NCI-H1436 treated with DMSO at 0.1 percent for 48 hours (cell line): ENCODE measurements at places on chromosomes 6 and 20.

GRCh38 chr20:48777821-48778220 lies 50.0 kb downstream of the PREX1 start:
- DNase-seq, result no peak

- DNase-seq, result no peak
These were observed 97.0 kb downstream of the KCNB1 start for GRCh38 chr20:49385465-49385864.

DNA sequence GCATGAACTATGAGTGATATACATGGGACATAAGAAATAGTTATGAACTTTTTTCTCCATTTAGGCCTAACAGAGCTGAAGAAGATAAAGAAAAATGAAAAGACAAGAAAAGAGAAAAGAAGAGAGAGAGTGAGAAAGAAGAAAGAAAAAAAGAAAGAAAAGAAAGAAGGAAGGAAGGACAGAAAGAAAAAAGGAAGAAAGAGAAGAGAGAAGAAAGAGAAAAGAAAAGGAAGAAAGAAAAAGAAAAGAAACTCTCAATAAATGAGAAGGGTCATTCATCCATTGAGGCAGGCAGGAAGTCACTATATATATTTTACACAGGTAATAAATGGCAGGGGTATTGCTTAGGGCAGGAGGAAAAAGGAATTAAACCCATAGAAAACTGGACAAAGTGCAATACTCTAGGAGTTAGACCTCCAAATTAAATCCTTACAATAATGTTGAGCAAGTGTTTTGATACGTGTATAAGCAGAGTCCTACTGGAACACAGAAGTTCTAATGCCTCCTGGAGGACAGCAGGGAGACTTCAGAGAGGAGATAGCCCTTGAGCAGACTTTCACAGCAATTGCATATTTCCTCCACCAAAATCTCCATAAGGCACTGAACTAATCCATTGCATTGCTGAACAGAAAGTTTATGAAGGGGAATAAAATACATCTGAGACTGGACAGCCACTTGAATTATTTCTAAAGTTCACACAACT lies 86.4 kb upstream of the TENT5A start:
- DNase-seq, result no peak

DNA sequence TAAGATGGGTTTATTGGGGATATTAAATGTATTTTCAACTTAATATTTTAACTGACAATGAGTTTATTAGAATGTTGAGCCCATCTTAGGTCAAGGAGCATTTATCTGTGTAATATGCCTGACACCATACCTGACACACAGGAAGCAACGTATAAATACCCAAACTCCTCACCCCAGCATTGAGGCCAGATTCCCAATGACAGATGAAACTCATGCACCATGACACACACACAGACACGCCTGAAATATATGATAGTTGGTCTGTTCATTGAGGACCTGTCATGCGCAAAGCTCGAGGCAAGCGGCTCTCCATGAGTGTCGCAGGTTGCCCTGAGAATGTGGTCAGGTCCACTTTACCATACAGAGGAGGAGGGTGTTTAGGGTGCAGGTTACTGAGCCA lies 64.1 kb downstream of the GFOD1 start:
- DNase-seq, result no peak

DNA sequence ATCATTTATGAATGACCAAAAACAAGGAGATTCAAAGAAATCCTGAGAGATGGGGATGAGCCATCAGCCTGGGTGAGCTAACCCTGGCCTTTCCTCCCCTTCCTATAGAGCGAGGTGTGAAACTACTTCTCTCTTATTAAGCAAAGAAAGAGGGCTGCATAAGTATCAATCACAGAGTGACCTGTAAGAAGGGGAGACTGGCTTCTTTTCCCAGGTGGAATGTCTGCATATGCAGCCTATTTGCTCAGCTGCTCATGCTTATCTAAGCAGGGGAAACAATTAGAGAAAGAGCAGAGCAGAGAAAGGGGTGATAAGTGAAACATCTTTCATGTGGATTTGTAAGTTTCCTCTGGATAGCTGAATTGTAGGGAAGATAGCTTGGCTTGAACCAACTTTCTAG lies 160.0 kb downstream of the PKHD1 start:
- no peak for DNase-seq

DNA sequence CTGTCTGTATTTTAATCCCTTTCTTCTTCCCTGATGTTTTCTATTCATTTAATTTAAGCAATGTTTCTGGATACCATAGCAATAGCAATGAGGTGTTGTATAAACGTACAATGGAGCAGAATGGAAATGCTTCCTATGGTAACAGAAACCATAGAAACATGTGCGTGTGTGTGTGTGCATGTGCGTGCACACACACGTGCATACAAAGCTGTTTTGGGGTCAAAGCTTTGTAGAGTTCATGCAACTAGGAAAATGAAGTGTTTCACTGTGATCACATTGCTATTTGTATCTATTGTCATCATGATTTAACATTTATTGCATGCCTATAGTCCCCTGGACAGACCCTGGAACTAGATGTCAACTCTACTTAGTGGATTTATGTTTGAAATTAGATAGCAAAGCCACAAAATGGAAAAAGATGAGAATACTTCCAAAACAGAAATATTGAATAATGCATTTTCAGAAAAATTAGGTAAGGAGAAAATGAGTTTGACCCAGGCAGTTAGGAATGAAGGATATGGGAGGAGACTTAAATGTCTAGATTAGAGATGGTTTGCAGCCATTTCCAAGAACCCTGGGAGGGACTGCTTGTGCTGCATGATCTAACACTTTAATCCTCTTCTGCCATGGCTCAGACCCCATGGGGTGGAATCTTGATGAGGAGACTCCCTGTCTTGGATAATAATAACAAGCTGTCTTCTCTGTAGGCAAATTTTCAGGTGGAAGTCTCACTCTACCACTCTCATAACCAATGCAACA lies 124.4 kb downstream of the TRMT11 start:
- no peak for DNase-seq

- no peak for DNase-seq
These were observed 655 bp downstream of the FAM184A start for GRCh38 chr6:119077643-119078375.

DNA sequence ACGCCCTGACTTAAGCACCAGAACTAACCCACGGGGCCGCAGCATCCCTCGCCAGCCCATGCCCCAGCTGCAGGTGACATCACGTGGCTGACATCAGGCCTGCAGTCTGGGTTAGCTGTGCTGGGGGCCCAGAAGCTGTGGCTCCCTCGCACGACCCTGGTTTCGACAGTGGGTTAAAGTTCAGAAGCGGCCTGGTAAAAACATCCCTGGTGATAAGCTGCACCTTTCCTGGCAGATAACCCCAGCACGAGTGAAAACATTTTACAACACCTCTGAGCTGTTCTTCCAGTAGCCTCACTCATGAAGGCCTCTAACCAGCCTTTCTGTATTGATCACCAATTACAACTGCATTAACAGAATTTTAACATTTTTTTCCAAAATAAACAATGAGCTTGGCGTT lies 136.4 kb upstream of the RREB1 start:
- no peak for DNase-seq

DNA sequence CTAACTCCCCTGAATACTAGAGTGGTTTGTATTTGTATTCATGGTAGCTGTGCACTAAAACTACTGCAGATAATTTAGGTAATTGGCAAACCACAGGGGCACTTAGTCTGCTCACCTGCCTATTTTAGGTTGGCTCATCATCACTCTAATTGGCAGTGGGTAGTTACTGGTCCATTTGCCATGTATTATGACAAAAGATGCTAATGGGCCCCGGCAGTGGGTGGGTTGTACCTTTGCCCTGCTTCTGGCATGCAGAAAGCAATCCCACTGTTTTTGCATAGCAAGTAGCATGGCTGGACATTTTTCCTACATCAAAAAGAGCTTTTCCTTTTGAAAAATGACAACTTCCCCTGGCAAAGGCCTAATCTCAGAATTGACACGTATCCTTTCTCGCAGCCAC lies 741.4 kb upstream of the MAP3K7 start:
- peak; percentile 96 for DNase-seq

DNA sequence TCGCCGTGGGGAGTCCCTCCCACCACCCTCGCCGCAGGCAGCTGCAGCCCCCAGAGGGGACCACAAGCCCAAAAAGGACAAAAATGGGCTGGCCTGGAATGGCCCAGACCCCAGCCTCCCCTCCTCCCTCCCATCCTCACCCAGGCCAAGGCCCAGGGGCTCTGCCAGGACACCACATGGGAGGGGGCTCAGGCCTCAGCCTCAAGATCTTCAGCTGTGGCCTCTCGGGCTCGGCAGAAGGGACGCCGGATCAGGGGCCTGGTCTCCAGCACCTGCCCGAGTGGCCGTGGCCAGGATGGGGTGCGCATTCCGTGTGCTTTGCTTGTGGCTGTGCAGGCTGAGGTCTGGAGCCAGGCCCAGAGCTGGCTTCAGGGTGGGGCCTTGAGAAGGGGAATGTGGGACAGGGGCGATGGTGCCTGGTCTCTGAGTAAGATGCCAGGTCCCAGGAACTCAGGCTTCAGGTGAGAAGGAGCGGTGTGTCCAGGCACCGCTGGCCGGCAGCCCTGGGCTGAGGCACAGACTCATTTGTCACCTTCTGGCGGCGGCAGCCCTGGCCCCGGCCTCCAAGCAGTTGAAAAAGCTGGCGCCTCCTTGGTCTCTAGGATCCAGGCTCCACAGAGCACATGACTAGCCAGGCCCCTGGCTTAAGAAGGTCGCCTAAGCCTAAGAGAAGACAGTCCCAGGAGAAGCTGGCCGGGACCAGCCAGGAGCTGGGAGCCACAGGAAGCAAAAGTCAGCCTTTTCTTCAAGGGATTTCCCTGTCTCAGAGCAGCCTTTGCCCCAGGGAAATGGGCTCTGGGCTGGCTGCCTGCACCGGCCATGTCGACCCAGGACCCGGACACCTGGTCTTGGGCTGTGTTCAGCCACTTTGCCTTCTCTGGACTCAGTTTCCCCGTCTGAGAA lies 35.2 kb upstream of the MRGBP start:
- no peak for DNase-seq
